Activated naive CD4-positive, alpha-beta T cell treated with Interleukin-2 at 50 U/mL for 16 hours (primary cell): ENCODE measurements at places on chromosomes 7 and 10.

DNA sequence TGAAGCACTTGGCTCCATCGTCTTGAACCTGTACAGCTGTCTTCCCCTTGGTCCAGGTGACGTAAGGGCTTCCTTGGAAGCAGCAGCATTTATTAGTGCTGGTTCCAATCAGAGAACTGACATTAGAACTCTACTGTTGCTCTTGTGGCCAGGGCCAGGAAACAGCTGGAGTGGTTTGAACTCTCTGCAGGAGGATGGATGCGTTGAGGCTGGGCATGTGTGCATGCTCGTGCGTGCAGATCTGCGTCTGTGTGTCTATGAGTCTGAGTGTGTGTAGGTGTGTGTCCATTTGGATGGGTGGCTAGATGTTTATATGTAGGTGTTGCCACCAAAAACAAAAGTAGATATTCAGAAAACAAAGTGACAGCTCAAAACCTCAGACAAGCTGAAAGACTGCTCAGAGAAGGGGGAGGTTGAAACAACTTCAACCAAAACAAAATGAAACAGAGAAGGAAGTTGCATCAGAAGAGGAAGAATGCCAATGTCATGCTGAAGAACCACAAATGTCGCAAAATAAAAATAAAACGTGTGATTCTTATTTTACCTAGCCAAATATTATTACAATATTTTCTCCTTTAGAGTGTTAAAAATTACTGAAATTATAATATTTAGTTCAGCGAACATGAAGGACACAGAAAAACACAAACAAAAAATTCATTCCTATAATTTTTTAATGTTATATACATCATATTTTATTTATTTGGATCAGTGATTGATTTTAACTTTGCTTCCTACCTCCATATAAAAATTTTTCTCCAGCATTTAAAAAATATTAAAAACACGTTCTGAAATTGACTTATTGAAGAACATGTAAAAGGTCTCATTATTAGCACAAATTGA lies 96.1 kb upstream of the MKLN1 start:
- DNase-seq = peak; percentile 76

DNA sequence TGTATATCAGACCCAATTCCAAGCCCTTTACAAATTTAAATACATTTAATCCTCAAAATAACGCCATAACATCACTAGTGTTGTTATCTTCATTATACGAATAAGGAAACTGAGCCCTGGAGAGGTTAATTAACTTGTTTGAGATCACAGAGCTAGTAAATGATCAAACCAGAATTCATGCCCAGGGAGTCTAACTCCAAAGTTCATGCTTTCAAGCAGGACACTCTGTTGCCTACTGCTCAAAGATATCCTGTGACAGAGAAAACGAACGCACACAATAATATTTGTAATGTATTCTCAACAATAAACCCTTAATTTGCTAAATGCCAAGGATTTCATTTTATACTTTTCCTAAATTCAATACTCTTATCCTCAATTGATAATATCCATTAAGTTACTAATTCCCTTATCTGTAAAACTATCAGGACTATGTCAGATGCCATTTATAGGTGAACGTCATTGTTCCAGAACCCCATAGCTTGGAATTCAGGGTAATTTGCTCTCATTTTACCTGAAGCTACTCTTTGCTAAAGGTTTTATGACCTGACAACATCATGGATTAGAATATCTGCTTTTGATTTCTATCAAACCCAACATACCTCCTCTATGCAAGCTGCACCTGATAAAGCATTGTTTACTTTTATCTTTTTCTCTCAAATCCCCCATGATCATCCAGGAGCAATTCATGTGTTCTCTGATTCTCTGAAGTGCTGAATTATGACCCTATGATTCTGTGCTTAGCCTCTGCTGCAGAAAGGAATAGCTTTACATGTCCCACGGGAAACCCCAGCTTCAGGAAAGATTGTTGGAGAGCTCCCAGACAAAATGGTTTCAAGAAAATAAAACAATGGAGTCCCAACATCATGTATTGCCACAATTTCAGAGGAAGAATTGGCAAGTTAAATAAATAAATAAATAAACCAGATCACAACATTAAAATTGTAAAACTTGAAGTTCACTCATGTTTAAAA lies 150.2 kb upstream of the CDK1 start:
- DNase-seq = no peak

DNA sequence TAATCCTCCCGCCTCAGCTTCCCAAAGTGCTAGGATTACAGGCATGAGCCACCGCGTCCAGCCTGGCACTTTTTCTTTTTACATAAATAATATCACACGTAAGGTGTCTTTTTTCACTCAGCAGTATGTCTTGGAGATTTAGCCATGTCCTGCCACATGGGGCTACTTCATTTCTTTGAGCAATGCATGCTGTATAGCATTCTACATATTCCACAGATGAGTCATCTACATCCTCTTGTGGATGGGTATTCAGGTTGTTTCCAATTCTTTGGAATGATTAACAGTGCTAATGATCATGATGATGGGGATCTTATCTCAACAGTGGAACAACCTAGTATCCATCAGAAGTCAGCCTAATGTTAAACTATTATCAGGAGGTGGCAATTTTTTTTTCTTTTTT lies 50.8 kb downstream of the ZNF503 start:
- DNase-seq = no peak

DNA sequence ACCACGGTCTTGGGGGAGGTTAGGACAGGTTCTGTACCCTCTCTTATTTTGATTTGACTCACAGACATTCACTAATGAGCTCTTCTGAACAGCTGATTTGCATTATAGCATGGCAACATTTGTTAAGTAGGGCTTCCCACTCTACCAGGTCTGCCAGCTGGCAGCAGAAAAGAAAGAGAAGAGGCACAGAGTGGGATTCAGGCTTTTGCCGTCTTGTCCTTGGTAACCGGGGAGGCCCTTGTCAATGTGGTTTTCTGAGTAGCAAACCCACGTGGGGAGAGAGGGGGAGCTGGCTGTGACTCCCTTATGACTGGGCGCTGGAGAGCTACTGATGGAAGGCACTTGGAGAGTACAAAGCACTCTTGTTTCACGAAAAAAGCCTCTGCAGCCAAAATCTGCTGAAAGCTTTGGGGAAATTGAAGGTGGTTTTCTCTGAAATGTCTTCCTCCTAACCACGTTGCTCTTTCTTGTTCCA lies 355.3 kb upstream of the GALNT17 start:
- DNase-seq = peak; percentile 36

- peak; percentile 74 for DNase-seq
These were observed 107.0 kb upstream of the INSIG1 start for GRCh38 chr7:155190688-155191087.

DNA sequence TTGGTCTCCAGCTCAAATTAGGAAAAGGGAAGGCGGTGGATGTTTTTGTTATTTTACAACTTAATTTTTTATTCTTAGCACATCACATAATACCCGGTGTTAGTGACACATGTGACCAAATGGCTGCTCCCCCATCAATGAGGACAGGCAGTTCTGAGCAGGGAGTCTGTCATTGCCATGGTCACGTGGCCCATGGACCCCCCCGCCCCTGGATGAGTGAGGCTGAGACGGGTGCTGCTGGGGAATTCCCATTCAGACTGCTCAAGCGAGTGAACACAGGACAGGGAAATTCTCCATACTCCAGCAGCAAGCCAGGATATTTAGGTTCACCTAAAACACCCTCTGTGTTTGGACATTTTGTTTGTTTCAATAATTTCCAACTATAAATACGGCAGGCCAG lies 34.7 kb upstream of the SLC35B4 start:
- no peak for DNase-seq

GRCh38 chr10:116840389-116841075 lies 8.8 kb upstream of the ENO4 start:
- no peak for DNase-seq

- no peak for DNase-seq
These were observed 73.2 kb downstream of the SPDYE5 start for GRCh38 chr7:75565132-75565837.

DNA sequence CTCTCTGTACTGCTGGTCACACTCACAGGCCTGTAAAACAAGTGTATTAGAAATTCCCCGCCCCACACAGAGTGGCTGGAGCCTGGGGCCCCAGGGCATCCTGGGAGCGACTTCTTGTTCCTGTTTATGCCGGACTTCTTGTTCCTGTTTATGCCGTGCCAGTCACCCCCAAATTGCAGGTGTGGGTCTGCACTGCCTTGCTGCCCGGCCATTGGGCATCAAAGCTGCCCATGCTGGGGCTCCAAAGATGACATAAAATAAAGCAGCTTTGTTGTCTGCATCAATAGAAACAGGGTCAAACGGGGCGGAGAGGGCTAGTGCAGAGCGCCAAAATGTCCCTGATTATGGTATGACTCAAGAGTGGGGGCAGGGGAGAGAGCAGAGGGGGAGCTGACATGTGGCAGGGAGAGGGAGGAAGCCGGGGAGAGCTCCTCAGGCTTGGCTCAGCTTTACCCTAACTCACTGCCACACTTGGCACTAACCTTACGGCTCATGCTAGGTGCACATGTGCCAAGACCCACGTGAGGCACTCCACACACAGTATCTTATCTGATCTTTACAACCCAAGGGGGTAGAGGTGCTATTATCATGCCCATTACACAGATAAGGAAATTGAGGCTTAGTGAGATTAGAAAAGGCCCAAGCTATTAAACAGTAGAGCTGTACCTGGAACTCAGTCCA lies 98.4 kb downstream of the PIP4K2A start:
- DNase-seq = peak; percentile 48

GRCh38 chr7:44814919-44815318 lies 18.4 kb downstream of the PPIA start:
- no peak for DNase-seq

DNA sequence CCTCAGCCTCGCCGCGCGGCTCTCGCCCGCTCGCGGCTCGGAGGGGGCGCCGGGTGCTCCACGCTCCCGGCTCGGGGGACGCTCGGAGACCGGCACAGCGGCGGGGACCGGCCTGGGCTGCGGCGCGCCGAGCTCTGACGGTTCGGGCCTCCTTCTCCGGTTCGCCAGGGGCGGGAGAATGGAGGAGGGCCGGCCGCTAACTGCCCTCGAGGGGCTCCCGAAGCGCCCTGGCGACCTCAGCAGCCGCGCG lies 232 bp upstream of the GRID1 start:
- DNase-seq = no peak

- no peak for DNase-seq
These were observed 39.2 kb downstream of the ENO4 start for GRCh38 chr10:116888380-116889055.

GRCh38 chr7:158129037-158130022 lies 458.3 kb downstream of the PTPRN2 start:
- no peak for DNase-seq

DNA sequence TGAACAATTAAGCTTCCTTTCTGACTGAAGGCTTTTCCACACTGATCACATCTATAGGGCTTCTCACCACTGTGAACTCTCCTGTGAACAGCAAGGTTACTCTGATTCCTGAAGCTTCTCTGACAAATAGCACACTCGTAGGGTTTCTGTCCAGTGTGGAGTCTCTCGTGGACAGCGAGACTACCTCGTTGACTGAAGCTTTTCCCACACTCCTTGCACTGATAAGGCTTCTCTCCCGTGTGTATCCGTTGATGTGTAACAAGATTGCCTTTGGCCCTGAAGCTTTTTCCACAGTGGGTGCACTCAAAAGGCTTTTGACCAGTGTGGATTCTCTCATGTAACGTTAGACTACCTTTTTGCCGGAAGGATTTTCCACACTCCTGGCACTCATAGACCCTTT lies 4.4 kb downstream of the ZNF32 start:
- no peak for DNase-seq

- peak; percentile 28 for DNase-seq
These were observed 6.5 kb upstream of the DENND2A start for GRCh38 chr7:140646931-140647647.

DNA sequence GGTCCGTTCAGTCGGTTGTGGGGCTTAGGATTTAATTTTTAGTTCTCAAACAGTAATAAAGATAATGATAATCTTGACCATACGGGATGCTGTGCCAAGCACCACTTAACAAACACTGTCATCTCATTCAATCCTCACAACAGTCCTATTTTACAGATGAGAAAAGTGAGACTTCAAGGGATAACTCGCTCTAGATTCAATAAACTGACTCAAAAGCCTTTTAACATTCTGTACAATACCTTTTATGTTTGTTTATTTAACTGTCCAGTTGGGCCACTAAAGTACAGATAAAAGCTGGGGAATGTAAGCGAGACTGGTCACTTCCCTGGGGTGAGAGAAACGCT lies 437 bp upstream of the CFAP69 start:
- no peak for DNase-seq

DNA sequence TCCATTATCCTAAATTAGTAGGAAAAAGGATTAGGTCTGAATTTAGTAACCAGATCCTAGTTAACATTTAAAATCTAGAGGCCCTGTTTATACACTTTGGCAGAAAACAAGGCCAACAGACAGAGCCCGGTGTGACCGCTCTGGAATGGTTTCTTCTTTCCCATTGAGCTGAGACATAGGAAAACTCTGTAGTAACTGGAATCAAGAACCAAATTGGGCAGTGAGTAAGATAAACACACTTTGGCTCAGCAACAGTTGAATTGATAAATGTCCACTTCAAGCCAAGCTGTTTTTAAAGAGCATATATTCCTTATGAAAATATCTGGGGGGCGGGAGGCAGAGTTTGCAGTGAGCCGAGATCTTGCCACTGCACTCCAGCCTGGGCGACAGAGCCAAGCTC lies 343.7 kb upstream of the SEMA3A start:
- DNase-seq = no peak

GRCh38 chr7:135620980-135621850 lies 41.1 kb upstream of the STMP1 start:
- no peak for DNase-seq

- no peak for DNase-seq
These were observed 191.1 kb downstream of the ZMYND11 start for GRCh38 chr10:326350-326749.

DNA sequence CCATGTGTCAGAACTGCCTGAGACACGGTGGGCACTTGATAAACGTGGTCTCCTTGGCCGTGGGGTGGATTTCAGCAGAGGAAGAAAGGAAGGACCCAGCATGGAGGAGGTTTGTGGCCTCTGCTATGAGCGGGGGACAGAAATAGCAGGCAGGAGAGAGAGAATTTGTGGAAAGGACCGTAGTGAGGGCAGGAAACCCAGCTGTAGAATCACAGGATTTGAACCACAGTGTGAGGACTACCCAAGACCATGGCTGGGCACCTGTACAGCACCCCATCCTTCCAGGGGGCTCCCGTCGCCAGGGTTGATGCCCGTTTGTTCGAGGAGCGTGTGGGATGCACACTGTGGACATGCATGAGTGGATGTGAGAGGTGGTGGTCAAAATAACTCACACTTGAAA lies 183.4 kb downstream of the PTPN20 start:
- no peak for DNase-seq

- no peak for DNase-seq
These were observed 227.6 kb upstream of the STEAP1 start for GRCh38 chr7:89926701-89927100.

DNA sequence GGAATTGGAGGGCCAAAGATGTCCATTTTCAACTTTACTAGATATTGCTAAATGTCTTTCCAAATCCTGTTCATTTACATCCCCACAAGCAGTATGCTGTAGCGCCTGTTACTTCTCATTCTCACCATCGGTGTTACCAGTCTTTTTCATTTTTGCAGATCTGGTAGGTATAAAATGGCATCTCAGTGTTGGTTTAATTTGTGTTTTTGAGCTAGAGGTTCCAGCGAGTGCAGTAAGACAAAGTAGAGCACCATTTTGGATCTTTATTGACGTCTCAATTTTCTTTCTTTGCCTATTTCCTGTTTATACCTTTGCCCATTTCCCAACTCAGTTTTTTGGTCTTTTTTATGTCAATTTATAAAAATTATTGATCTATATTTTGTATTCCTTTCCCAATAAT lies 55.6 kb downstream of the NRF1 start:
- no peak for DNase-seq
